SK-N-SH (cell line): ENCODE measurements at places on chromosomes 7 and 10.

- DNase-seq, result no peak
Measured at GRCh38 chr7:18541181-18541870, 45.8 kb downstream of the HDAC9 start.

GRCh38 chr10:110349831-110350230, 45.1 kb upstream of the SMNDC1 start:
- DNase-seq, result no peak

GRCh38 chr7:3042861-3043489, 692 bp downstream of the CARD11 start:
- no peak for DNase-seq

GRCh38 chr7:159113056-159113455, 31.6 kb downstream of the VIPR2 start:
- no peak for DNase-seq

DNA sequence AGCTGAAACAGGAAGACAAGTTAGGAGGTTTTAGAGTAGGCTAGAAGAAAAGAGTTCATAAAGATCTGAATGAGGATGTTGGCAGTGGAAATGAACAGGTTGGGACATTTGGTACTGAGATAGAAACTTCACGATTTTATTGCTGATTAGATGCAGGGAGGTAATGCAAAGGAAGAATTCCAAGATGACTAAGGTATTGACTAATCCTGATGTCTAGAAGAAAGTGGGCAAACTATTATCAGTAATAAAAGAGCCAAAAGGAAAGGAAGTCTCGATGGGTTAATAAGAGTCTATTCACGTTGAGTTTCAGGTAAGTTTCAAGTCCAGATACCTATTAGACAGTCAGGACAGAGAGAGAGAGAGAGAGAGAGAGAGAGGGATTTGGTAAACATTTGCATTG, 631.3 kb upstream of the LRRTM3 start:
- DNase-seq, result no peak

- DNase-seq, result no peak
Measured at GRCh38 chr10:102267748-102268147, 22.4 kb downstream of the GBF1 start.
